HFFc6 (cell line): ENCODE measurements at places on chromosomes 12 and 14. TPM values are rescaled to one million over a fixed set of nuclear protein-coding genes. Genes with fewer than 3 reads are reported as not detected.
A peak's percentile ranks its signal among the peaks of the same experiment; 100 is the strongest.

Gene KRT5
- not detected in 3 replicates for total RNA-seq

Gene GLT8D2
- 43.9 to 58.0 TPM (median 51.6 TPM) in 3 replicates for total RNA-seq

Gene CCDC88C
- total RNA-seq = 0.19 to 0.42 TPM in 2 of 3 replicates, not detected in the other

Gene NRL
- 0.26 to 0.60 TPM (median 0.53 TPM) in 3 replicates for total RNA-seq

Gene ASPG
- not detected in 3 replicates for total RNA-seq

DNA sequence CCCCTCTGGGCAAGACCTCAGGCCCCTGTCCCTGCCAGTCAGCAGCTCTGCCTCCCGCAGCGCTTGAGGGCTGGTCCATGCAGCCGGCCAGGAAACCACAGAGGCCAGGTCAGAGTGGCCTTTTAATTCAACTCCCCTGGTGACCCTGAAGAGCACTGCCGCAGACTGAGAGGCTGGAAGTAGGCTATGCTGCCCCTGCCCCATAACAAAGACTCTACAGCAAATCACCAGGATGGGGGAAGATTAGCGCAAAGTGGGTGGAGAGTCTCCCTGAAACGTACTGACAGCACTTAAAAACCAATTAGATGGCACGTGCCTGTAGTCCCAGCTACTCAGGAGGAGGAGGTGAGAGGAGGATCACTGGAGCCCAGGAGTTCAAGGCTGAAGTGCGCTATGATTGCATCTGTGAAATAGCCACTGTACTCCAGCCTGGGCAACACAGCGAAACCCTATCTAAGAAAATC is 70.5 kb downstream of the ITPK1 start:
- H3K4me1 ChIP-seq = peaks cover 82% of the 10 kb centered on the region
- no peak overlapping the region for H3K4me3 ChIP-seq
- no peak overlapping the region for H3K27ac ChIP-seq
- H3K27me3 ChIP-seq = peaks cover 17% of the 10 kb centered on the region

DNA sequence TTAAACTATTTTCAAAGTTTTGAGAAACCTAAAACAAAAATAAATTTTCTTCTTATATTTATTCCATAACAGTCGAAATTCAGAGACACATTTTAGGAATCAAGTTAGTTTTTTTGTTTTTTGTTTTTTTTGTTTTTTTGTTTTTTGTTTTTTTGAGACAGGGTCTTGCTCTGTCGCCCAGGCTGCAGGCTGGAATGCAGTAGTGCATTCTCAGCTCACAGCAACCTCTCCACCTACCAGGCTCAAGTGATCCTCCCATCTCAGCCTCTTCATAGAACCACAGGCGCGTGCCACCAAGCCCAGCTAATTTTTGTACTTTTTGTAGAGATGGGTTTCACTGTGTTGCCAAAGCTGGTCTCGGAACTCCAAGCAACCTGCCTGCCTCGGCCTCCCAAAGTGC is 18.5 kb upstream of the DNAAF2 start:
- no peak for DNase-seq
- no peaks in the 10 kb centered on the region for H3K36me3 ChIP-seq
- peaks cover 9% of the 10 kb centered on the region; the same call in 1 of the 2 replicates for H3K4me1 ChIP-seq
- no peaks in the 10 kb centered on the region for H3K27me3 ChIP-seq

GRCh38 chr12:131865180-131865875 is 29.1 kb upstream of the ULK1 start:
- no peak overlapping the region for H3K27ac ChIP-seq
- H3K27me3 ChIP-seq = no peaks in the 10 kb centered on the region
- DNase-seq = no peak

DNA sequence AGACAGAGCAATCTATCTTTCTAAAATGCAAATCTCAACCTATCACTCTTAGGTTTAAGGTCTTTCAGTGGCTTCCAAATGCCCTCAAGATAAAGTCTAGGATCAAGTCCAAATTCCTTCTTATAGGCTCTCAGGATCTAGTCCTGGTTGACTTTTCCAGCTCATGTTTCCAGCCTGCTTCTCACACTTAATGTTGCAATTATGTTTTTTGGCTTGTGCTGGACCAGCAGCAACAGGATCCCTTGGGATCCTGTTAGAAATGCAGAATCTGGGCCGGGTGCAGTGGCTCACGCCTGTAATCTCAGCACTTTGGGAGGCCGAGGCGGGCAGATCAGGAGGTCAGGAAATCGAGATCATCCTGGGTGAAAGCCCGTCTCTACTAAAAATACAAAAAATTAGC is 10.6 kb downstream of the GPR33 start:
- no peak overlapping the region for H3K27ac ChIP-seq
- peaks cover 5% of the 10 kb centered on the region for H3K4me1 ChIP-seq
- H3K4me3 ChIP-seq = no peak overlapping the region
- DNase-seq = no peak
- H3K36me3 ChIP-seq = no peaks in the 10 kb centered on the region

- H3K27me3 ChIP-seq = peaks cover 3% of the 10 kb centered on the region; the same call in 1 of the 2 replicates
- peak; percentile 77 for DNase-seq
- H3K36me3 ChIP-seq = peaks cover 14% of the 10 kb centered on the region
- H3K4me3 ChIP-seq = no peak overlapping the region
- no peak overlapping the region; the same call in 1 of the 2 replicates for H3K27ac ChIP-seq
These were observed 376.8 kb downstream of the DPF3 start for GRCh38 chr14:72516936-72517700.

GRCh38 chr12:103727638-103728037 is 113.4 kb downstream of the NT5DC3 start:
- peaks cover 7% of the 10 kb centered on the region for H3K27me3 ChIP-seq
- H3K4me1 ChIP-seq = no peaks in the 10 kb centered on the region
- H3K4me3 ChIP-seq = no peak overlapping the region
- no peak overlapping the region for H3K27ac ChIP-seq

DNA sequence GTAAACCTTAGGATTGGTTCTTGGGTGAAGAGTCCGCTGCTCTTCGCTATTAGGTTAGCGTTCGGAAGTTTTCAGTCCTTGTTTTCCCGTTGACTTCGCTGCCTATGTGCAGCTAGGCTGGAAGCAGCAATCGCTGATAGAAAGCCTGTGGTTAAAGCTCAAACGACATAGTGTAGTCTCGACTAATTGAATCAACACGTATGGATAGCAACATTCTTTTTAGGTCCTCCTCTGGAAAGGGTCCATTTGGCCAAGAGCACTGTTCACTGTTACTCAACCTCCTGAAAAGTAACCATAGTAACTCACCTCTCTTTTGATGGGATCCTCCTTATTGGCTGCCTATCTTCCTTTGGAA is 355.5 kb downstream of the SNAPC1 start:
- DNase-seq = no peak
- peak overlapping the region; percentile 78 for H3K4me3 ChIP-seq
- no peaks in the 10 kb centered on the region for H3K36me3 ChIP-seq
- peaks cover 10% of the 10 kb centered on the region; the same call in 1 of the 2 replicates for H3K4me1 ChIP-seq

GRCh38 chr14:103606963-103607668 is 21.9 kb upstream of the KLC1 start:
- peaks cover 16% of the 10 kb centered on the region for H3K4me1 ChIP-seq
- peak; percentile 77 for DNase-seq
- H3K4me3 ChIP-seq = peak overlapping the region; percentile 76
- H3K27me3 ChIP-seq = peaks cover 9% of the 10 kb centered on the region

DNA sequence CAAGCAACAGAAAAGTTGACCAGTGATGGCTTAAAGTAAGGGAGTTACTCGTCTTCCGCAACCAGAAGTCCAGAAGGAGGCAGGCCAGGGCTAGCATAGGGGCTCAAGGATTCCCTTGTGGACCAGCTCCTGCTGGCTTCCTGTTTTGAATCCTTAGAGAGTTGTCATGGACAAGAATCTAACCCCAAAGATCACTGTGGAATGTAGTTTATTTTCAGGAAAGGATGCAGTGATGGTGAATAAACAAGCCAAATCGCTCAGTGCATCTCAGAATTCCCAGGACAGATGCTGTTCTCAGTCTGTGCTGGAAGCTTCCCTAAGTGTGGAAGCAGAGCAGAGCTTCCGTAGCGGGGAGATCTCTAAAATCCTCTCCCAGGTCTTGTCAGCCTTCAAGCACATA is 311.3 kb downstream of the C12orf75 start:
- H3K36me3 ChIP-seq = peaks cover 12% of the 10 kb centered on the region
- DNase-seq = peak; percentile 12
- no peak overlapping the region for H3K27ac ChIP-seq
- H3K4me3 ChIP-seq = no peak overlapping the region
- peaks cover 17% of the 10 kb centered on the region; the same call in 1 of the 2 replicates for H3K4me1 ChIP-seq

DNA sequence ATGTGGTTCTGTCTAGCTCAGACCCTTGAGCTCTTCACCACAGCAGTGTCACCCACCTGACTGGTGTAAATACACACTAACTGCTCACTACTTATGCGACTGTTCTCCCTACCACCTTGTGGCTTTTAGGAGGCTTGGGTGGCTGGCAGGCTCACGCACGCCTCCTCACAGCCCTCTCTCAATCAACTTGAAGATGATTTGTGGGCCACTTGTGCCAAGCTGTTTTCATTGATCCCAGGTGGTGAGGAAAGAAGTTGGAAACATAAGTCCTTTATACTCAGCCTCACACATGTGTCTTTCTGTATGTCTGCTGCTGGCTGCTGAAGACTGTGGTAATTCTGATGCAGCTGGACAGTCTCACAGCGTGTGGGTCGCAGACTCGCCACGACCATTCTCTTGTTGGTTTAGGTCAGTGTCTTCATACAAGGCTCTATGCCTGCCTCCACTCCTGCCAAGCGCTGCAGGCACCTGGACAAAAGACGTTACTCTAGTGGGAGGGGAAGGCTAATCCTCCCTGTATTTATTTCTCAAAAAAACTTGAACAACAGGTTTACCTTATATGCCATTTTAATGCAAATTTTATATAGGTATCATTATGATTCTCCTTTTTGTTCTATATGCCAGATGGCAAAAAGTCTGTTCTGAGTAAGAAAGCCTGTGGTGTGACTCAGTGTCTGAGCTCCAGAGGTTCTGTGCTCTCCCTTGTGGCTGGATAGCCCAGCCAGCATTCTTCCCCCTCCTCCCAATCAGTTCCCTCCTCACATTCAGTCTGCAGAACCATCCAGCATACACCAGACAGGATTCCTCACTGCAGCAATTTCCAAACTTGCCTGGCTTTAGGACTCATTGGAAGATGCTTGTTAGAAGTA is 115.6 kb downstream of the DIP2B start:
- peak overlapping the region; percentile 54 for H3K4me3 ChIP-seq
- peak; percentile 87 for DNase-seq
- H3K36me3 ChIP-seq = peaks cover 6% of the 10 kb centered on the region; the same call in 1 of the 2 replicates
- H3K4me1 ChIP-seq = peaks cover 58% of the 10 kb centered on the region

- H3K27ac ChIP-seq = no peak overlapping the region
- no peak overlapping the region for H3K4me3 ChIP-seq
- no peaks in the 10 kb centered on the region; the same call in 1 of the 2 replicates for H3K4me1 ChIP-seq
- DNase-seq = no peak
- peaks cover 17% of the 10 kb centered on the region for H3K36me3 ChIP-seq
These were observed 2.6 kb downstream of the GNB3 start for GRCh38 chr12:6843118-6843902.

DNA sequence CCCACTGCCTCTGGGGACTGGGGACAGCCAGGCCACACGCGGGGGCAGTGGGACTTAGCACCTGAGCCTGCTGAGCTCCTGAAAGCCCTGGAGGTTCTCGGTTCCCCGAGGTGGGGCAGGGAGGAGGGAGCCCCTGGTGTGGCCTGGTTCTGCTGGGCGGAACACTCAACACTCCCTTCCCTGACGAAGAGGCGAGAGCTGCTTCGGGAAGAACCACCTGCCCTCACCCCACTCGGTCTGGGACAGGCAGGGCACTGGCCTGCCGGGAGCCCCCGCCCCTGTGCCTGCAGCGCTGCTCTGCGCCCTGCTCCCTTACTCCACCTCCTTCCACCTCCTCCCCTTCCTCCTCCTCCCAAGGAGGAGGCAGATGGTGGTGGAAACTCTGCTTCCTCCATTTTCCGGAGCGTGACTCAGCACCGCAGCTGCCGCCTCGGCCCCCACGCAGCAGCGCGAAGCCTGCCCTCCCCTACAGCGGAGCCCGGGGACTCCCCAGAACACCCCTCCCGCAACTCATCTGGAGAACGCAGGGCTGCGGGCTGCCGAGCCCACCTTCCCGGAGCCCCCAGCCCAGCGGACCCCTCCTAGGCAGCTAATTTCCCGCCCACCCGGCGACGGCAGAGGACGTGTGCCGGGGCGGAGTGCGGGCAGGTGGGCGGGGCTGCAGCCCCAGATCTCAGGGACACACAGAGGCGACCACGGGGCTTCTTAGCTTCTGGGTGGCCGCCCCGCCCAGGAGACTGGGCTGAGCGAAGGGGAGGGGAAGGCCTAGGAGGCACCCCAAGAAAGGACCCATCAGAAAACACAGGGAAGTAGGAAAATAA is 11.7 kb upstream of the INF2 start:
- peak; percentile 66 for DNase-seq
- H3K4me3 ChIP-seq = peak overlapping the region; percentile 79
- H3K27ac ChIP-seq = peak overlapping the region; percentile 92
- no peaks in the 10 kb centered on the region for H3K36me3 ChIP-seq
- H3K4me1 ChIP-seq = peaks cover 41% of the 10 kb centered on the region

DNA sequence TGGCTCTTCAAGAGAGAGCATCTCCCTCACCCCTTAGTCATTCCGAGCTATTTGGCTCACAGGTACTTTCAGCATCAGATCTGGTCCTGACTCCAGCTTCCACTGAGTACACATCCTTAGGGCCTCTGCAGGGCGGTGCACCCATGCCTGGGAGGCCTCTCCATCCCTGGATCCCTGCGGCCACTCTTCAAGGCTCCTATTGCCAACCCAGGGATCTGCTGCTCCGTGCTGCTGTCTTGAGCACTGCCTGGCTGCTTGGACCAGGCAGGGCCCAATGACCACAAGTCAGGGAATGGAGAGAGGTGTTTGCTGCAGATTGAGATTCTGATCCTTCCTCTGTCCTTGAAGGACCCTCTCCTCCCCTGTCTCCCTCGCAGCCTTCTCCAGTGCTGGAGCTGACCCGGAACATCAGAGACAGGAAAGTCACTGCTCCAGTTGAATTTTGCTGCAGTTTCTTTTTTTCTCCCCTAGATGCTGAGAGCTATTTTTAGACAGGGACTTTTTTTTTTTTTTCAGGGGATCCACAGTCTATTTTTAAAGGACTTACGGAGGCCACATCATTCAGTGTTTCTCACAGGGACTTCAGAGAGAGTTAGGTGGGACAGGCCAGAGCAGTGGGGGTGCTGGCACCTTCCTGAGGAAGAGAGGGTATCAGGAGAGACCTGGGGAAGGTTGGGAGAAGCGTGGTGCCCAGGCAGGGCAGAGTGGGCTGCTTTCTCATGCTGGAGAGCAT is 50.1 kb upstream of the KCNA1 start:
- H3K4me1 ChIP-seq = peaks cover 9% of the 10 kb centered on the region
- H3K4me3 ChIP-seq = no peak overlapping the region
- H3K27ac ChIP-seq = no peak overlapping the region
- H3K27me3 ChIP-seq = peaks cover 42% of the 10 kb centered on the region
- H3K36me3 ChIP-seq = no peaks in the 10 kb centered on the region
- DNase-seq = no peak

GRCh38 chr12:21502164-21502496 is 541 bp downstream of the GOLT1B start:
- peaks cover 35% of the 10 kb centered on the region for H3K4me1 ChIP-seq
- DNase-seq = peak; percentile 23
- H3K27ac ChIP-seq = no peak overlapping the region

GRCh38 chr14:76294876-76295275 is 81.1 kb upstream of the ESRRB start:
- peaks cover 25% of the 10 kb centered on the region for H3K27me3 ChIP-seq
- H3K27ac ChIP-seq = no peak overlapping the region
- no peak overlapping the region for H3K4me3 ChIP-seq
- no peaks in the 10 kb centered on the region for H3K36me3 ChIP-seq
- DNase-seq = no peak

- H3K4me1 ChIP-seq = no peaks in the 10 kb centered on the region
- H3K4me3 ChIP-seq = no peak overlapping the region
- H3K36me3 ChIP-seq = no peaks in the 10 kb centered on the region; the same call in 1 of the 2 replicates
- no peak overlapping the region for H3K27ac ChIP-seq
These were observed 4.3 kb downstream of the RIMBP2 start for GRCh38 chr12:130711756-130712155.

GRCh38 chr12:121299662-121300061 is 3.2 kb upstream of the CAMKK2 start:
- no peaks in the 10 kb centered on the region for H3K27me3 ChIP-seq
- H3K36me3 ChIP-seq = no peaks in the 10 kb centered on the region
- H3K4me3 ChIP-seq = no peak overlapping the region
- no peak overlapping the region for H3K27ac ChIP-seq

- H3K27me3 ChIP-seq = peaks cover 4% of the 10 kb centered on the region
- H3K4me3 ChIP-seq = no peak overlapping the region
- DNase-seq = no peak
These were observed 86.6 kb downstream of the KSR2 start for GRCh38 chr12:117882181-117882580.
